ENCODE measurements at places on chromosomes 11 and 22.

DNA sequence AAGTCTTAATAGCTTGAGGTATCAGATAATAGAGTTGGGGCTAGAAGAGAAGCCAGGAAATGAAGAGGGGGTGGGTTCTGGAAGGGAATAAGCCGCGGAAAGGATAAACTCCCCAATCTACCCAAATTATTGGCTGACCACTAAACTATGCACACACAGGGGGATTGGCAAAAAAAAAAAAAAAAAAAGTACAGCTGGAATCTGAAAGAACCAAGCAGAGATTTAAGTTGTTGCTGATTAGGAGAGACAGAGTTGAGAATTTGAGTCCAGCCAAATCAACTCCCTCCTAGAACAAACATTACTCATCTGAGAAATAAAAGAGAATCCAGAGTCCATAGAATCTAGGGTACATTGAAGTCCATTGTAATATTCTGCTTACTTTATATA is 134.9 kb downstream of the CCDC81 start:
- no peak for DNase-seq

DNA sequence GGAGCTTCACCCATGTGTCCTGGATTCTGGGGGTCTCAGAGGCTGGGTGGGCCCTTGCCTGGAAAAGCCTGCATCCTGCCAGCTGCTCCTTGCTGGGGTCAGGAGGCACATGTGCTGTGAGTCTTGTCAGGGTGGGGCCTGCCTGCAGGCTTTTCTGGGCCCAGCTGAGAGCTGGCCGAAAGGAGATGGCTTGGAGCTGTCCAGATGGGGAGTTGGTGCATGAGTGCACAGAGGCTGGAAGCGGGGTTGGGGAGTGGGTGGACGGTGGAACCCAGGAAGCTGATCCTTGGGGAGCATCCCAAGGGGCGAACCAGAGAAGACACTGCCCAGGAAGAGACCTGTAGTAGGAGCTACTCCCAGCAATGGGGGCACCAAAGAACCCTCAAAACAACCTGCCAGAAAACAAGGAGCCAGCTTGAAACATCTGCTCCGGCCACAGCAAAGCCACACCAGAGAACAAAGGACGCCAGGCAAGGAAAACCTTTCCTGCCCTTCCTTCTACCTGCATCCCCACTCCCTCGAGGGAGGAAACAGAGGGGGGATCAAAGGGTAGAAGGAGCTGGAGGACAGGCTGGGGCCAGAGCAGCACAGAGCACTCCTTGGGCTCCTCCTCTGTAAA is 8.2 kb upstream of the KCTD17 start:
- DNase-seq = no peak

DNA sequence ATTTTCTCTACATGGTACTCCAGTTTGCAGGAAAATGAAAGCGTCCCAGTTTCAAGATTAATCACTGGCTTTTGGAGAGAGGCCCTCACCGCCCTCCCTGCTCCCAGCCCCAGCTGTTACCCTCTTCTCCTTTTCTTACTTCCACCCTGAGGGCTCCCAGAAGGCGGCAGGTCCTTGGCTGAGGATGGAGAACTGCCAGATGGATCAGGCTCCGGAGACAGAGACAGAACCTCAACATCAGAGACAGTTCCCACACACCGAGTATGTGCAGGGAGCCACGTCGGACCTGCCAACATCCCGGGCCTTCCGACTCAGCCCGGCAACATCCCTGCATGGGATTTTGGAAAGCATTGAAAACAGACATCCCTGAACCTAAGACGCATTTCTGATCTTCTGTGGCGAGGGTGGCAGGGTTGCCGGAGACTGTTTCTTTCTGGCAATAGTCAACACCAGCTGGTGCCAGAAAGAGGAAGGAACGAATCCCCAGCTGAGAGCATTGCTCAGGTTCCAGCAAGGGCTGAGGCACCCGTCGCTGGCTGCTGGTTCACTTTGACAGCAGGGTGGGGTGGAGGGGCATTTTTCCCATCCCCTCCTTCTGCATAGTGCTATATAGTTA is 467.1 kb downstream of the MIAT start:
- DNase-seq = no peak

GRCh38 chr11:44618561-44619425 is 53.3 kb downstream of the CD82 start:
- DNase-seq = no peak

GRCh38 chr11:71500601-71501021 is 26.5 kb upstream of the KRTAP5-7 start:
- no peak for DNase-seq

Measured in kidney capillary endothelial cell (primary cell).